ENCODE measurements at places on chromosomes 2 and 18.

GRCh38 chr2:157427003-157427921, 16.6 kb downstream of the CYTIP start:
- no peak for DNase-seq

DNA sequence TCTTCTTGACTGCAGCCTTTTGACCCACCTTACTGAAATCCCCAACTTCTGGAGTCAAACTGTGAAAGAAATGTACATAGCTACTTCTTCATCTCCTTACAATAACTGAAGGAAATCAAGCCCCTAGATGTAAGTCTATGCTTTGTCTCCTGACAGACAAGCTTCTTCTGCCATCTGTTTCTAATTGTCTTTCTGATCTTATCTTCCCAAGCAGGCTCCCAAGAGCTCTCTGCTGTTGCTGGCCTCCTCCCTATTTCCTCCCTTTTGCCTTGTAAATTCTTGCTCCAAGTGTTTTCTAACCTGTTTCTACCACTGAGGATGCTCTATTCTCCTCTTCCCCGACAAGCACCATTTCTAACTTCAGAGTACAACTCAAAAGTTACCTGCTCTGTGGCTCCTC, 77.4 kb upstream of the OSR1 start:
- DNase-seq = no peak

DNA sequence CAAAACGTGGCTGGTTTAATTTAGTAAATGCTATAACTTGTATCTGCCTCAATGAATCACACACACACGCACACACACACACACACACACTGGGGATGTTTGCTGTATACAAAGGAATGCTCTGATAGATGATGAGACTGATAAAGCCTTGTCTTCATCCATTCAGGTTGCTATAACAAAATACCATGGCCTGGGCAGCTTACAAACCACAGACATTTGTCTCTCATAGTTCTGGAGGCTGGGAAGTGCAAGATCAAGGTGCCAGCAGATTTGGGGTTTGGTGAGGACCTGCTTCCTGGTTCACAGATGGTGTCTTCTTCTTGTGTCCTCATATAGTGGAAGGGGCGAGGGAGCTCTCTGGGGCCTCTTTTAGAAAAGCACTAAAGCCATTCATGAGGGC, 149.5 kb upstream of the HDAC4 start:
- DNase-seq = no peak

DNA sequence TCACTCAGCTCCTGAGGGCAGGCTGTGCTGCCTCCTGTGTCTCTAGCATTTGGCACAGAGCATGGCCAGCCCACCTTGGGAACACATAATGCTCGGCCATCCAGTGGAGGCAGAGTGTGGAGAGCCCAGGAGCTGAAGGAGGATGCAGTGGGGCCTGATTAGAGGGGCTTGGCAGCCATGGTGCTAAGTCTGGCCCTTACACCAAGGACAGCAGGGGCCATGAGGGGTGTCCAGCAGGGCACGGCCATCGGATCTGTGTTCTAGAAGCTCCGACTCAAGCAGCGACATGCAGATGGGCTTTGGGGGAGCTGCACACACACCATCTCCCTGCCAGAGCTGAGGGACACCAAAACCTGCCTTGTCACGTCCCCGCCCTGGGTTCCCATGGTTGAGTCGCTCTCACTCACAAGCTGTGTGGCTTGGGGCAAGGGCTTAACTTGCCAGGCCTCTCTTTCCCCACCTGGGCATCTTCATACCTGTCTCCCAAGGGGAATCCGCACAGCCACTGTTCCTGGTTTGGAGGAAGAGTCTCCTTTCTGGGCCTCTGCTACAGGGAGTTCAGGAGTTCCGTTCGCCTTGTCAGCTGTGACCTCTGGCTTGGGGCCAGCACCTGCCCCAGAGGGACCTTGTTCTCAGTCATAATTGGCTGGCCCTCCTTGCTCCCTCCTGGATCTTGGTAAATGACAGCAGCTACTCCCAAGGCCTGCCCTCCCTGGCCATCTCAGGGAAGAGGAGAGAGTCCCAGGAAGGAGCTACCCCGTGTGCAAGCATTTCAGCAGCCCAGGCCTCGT, 1.3 kb upstream of the TOGARAM2 start:
- DNase-seq = no peak

GRCh38 chr2:158806941-158807340, 11.8 kb downstream of the DAPL1 start:
- DNase-seq = no peak

- no peak for DNase-seq
These were observed 177.6 kb downstream of the ZNF407 start for GRCh38 chr18:74775239-74775638.

GRCh38 chr2:168427451-168427850, 28.6 kb upstream of the CERS6 start:
- DNase-seq = no peak

GRCh38 chr18:1012775-1013174, 108.1 kb downstream of the ADCYAP1 start:
- DNase-seq = no peak

DNA sequence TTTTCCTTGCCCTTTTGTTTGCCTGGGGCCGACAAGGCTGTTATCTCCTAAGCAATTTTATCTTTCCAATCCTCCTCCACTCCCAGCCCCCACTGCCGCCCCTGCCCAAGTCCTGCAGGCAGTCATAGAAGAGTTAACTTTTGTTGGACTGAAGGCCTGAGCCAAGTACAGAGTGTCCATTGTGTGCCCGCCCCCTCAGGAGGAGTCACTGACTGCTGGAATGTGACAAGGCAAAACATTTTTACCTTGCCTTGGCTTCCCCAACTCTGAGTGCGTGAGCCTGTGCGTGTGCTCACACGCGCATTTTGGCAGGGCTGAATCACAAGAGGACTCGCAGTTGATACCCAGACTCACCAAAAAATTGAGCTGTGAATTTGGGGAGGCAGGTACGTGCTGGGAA, 16.2 kb downstream of the SETBP1 start:
- no peak for DNase-seq

- no peak for DNase-seq
These were observed 260.7 kb upstream of the MGAT5 start for GRCh38 chr2:133993160-133993559.

GRCh38 chr2:65636024-65636423, 203.6 kb upstream of the SPRED2 start:
- no peak for DNase-seq

DNA sequence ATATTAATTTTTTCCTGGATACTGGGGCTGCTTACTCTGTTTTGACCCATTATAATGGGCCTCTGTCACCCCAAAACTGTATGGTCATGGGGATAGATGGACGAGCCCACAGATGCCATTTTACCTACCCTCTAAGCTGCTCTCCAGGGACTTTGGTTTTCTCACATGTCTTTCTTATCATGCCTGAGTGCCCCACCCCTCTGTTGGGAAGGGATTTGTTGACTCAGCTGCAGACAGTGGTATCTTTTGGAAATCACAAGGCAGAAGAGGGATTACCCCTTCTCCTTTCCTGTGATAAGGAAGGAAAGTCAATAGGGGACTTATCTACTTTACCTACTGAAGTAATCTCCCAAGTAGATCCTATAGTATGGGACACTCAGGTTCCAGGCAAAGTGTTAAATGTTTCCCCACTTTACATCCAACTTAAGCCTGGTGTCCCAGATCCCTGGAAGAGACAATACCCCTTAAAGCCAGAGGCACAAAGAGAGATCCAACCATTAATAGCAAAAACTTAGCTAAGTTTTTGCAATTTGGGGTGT, 182.7 kb downstream of the RNF152 start:
- DNase-seq = no peak

- no peak for DNase-seq
These were observed 37.2 kb downstream of the STEAP3 start for GRCh38 chr2:119260646-119261492.

DNA sequence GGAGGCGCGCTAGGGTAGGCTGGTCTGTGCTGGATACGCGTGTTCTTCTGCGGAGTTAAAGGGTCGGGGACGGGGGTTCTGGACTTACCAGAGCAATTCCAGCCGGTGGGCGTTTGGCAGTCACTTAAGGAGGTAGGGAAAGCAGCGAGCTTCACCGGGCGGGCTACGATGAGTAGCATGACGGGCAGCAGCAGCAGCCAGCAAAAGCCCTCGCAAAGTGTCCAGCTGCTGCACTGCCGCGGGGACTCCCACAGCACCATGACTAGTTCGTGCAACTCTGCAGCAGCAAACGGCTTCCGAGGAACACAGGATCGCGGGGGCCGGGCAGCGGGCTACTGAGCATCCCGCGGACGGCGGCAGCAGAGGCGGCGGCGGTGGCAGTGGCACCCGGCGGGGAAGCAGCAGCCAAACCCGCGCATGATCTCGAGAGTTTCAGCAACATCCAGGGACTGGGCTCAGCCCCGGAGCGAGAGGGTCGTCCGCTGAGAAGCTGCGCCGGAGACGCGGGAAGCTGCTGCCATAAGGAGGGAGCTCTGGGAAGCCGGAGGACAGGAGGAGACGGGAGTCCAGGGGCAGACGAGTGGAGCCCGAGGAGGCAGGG, 368 bp downstream of the TMEFF2 start:
- no peak for DNase-seq

GRCh38 chr18:12279781-12280531, 25.8 kb downstream of the CIDEA start:
- DNase-seq = no peak

GRCh38 chr2:79862756-79863155, 349.9 kb downstream of the CTNNA2 start:
- DNase-seq = no peak

DNA sequence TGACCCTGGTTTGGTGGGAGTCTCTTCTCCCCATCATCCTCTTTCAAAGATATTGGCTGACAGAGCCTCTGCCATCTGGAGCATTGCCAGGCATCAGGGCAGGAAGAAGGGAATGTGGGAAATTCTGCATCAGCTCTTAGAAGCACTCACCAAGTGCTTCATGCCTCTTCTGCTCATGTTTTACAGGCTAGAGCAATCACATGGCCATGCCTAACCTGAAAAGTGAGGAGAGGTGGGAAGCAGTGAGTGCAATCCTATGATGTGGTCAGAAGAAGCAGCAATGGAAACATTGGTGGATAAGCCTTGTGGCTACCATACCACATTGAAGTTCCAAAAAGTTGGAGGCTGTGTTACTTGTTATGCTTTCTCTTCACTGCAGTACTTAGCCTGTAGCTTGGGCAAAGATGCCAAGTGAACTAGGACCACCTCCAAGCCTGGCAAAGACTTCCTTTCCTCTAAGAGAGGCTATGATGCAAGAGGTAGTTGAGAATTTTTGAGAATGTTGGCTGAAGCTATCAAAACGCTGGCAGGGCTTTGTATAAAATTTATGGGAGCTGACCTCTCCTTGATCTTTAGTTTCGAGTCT, 64.1 kb downstream of the BCL2L11 start:
- no peak for DNase-seq

DNA sequence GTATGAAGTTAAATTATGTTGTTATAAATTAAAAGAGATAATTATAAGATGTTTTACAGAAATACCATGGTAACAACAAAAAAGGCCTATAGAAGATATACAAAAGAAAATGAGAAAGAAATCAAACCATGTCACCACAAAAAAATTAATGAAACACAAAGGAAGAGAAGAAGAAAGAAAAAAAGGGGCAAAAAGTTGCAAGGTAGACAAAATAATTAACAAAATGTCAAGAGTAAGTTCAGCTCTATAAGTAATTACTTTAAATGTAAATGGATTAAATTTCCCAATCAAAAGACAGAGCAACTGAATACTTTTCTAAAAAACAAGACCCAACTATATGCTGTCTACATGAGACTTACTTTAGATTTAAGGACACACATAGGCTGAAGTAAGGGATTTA, 378.4 kb upstream of the FSHR start:
- no peak for DNase-seq

GRCh38 chr2:136386046-136386445, 268.1 kb upstream of the CXCR4 start:
- no peak for DNase-seq

DNA sequence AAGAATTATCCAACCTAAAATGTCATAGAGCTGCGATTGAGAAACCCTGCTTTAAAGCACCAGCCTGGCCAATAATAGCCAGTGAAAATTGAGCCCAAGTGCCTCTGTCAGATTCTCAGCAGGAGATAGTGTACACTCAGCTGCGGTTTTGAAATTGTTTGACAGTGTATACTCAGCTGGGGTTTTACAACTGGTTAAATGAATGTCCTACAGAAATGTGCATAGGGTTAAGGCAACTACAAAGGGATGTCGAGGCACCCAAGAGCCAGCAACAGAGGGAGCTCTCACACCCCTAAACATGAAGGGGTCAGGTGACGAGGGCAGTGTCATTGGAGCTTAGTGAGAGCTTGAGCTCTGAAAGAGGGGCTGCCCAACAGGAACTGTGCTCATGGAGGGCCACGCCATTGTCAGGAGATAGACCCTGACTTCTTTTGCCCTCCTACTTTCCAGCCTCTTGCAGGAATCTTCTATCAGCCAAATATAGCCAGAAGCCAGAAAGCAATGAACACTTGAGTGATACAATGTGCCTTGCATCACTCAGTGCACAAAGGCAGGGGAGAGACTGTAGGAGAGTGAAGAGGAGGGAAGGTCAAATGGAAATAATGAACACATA, 15.1 kb downstream of the ACTG2 start:
- peak; percentile 97 for DNase-seq

GRCh38 chr2:26921323-26921722, 49.1 kb upstream of the MAPRE3 start:
- DNase-seq = no peak

- DNase-seq = no peak
These were observed 571.1 kb upstream of the SOX11 start for GRCh38 chr2:5121121-5121520.

GRCh38 chr2:204585930-204586329, 40.7 kb downstream of the PARD3B start:
- DNase-seq = no peak

- DNase-seq = no peak
These were observed 8.3 kb downstream of the GPR17 start for GRCh38 chr2:127654084-127654837.

DNA sequence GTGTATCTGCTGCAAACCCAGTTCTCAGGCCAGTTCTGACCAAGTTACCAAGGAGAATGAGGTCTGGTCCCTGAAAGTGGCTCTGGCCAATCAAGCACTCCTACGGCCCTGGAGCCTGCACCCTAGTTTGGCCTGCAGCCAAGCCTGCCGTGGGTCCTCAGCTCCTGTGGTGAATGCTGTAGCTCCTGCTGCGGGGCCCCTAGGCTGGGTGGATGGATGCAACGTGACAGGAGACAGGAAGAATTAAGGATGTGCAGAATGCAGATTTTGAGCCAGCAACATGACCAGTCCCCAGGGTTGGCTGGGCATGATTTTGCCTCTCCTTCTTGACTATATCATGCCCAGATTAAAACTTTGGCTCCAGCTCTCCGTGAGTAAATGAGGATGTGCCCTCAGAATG, 97.2 kb downstream of the SMAD7 start:
- DNase-seq = peak; percentile 11

DNA sequence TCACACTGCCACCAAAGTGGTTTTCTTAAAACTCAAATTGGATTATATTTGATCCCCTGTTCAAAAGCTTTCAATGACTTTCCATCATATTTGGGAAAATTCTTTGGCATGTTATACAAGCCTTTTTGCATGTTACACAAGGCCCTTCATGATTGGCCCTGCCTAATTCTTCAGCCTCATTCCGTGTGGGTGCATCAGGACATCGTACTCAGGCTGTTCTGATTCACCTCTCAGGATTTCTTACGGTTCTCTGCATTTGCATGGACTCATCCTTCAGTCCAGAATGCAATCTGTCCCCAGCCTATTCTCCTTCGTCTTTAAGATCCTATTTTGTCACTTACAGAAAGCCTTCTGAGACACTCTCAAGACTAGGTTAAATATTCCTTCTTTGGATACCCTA, 107.8 kb downstream of the LYPD1 start:
- DNase-seq = no peak

Data from NCI-H1417 (cell line).